ENCODE measurements at places on chromosomes 5 and 9. TPM values are rescaled to one million over a fixed set of nuclear protein-coding genes. Genes with fewer than 3 reads are reported as not detected.

The FOXD4L3 gene
- not detected for total RNA-seq

The IL33 gene
- not detected for total RNA-seq

- no peak overlapping the region for H3K4me3 ChIP-seq
- peaks cover 61% of the 10 kb centered on the region for H3K4me1 ChIP-seq
- no peak overlapping the region for H3K27ac ChIP-seq
- peaks cover 7% of the 10 kb centered on the region for H3K36me3 ChIP-seq
Observed at GRCh38 chr5:65961633-65962032, 35.3 kb downstream of the ERBIN start.

DNA sequence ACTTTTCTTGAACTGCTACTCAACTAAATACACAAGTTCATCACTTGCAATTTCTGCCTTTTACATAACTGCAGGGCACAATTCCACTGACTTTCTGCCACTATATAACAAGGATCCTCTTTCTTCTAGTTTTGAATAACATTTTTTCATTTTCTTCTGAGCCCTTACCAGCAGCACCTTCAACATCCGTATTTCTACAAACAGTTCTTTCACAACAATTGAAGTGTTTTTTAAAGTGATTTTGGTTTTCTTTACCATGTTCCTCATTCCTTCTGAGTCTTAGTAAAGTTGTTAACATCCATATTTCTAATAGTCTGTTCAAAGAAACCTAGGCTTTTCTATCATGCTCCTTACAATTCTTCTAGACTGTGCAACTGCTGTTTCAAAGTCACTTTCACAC, 127.2 kb upstream of the PITX1 start:
- H3K36me3 ChIP-seq: no peaks in the 10 kb centered on the region
- no peaks in the 10 kb centered on the region for H3K4me1 ChIP-seq
- H3K27me3 ChIP-seq: peaks cover 5% of the 10 kb centered on the region

GRCh38 chr9:109910671-109911518, 130.9 kb downstream of the PALM2AKAP2 start:
- H3K36me3 ChIP-seq: no peaks in the 10 kb centered on the region
- no peaks in the 10 kb centered on the region for H3K27me3 ChIP-seq
- peaks cover 11% of the 10 kb centered on the region for H3K4me1 ChIP-seq

All from activated naive CD4-positive, alpha-beta T cell treated with anti-CD3 and anti-CD28 coated beads for 36 hours (primary cell).